SJCRH30 (cell line): ENCODE measurements at places on chromosomes 2 and 18. TPM values are rescaled to one million over a fixed set of nuclear protein-coding genes. Genes with fewer than 3 reads are reported as not detected.

GRCh38 chr2:187264612-187265011 lies 183.4 kb downstream of the CALCRL start:
- no peak for DNase-seq
- no peaks in the 10 kb centered on the region for H3K4me1 ChIP-seq
- H3K27ac ChIP-seq = no peak overlapping the region
- H3K4me3 ChIP-seq = no peak overlapping the region
- H3K36me3 ChIP-seq = no peaks in the 10 kb centered on the region
- no peaks in the 10 kb centered on the region for H3K27me3 ChIP-seq

DNA sequence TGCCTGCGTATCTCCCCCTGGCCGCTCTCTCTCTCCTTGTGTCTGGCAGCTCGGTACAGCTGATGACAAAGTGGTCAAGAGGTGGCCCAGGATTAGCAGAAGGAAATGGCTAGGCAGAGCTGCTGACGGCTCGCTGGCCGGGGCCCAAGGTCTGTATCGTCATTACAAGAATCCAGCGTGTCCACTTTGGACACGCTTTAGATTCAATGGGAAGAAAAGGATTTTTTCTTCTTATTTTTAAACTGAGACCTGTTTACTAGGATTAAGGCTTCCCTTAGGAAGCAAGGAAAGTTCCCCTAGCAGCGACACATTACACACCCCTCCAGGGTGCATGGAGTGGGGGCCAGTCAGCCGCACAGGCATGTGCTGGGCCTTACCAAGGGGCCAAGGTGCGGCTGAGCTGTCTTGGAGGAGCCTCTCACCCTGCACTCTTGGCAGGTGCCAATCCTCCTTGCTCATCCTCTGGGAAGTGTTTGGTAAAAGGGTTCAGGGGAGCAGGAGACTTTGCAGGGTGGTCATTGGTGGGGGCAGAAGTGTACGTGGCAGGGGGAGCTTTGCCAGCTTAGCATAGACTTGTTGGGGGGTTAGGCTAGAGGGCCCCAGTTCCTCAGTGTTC lies 76.8 kb downstream of the POLR1A start:
- peaks cover 79% of the 10 kb centered on the region for H3K36me3 ChIP-seq
- H3K4me3 ChIP-seq = no peak overlapping the region
- peaks cover 50% of the 10 kb centered on the region for H3K4me1 ChIP-seq
- DNase-seq = peak; percentile 94

GRCh38 chr2:113238871-113239839 lies 39.6 kb downstream of the PAX8 start:
- H3K27ac ChIP-seq = no peak overlapping the region
- H3K27me3 ChIP-seq = no peaks in the 10 kb centered on the region
- 0 out of 2 replicates have a peak, but pooled peaks cover 10% of the 10 kb centered on the region for H3K36me3 ChIP-seq
- H3K4me1 ChIP-seq = peaks cover 20% of the 10 kb centered on the region
- no peak for DNase-seq

DNA sequence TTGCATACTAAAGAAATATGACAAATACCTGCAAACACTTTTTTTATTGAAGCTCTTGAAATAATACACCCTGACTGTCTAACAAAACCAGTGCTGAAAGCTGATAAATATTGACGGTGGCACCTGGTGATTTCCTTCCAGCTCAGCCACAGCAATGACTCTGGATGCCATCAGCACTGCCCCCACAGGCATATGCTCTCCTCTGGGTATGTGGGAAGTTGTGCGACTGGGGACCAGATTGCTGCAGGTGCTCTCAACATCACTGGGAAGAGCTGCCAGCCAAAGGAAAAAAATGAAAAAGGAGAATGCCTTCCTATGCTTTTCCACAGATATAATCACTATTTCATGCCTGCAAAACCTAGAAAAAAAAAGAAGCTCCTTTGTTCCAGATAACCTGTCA lies 141.5 kb downstream of the PIGN start:
- H3K36me3 ChIP-seq = no peaks in the 10 kb centered on the region
- H3K27ac ChIP-seq = no peak overlapping the region
- no peak overlapping the region for H3K4me3 ChIP-seq
- H3K27me3 ChIP-seq = no peaks in the 10 kb centered on the region

GRCh38 chr2:64210816-64211215 lies 66.6 kb upstream of the PELI1 start:
- DNase-seq = no peak
- H3K27ac ChIP-seq = no peak overlapping the region
- H3K4me3 ChIP-seq = no peak overlapping the region
- peaks cover 8% of the 10 kb centered on the region; the same call in 1 of the 2 replicates for H3K4me1 ChIP-seq
- H3K27me3 ChIP-seq = no peaks in the 10 kb centered on the region

The DLGAP1 gene
- total RNA-seq = 0.99 and 2.8 TPM in 2 replicates

The LINC00305 gene
- total RNA-seq = not detected in 2 replicates
